ENCODE measurements at places on chromosomes 4 and X.

DNA sequence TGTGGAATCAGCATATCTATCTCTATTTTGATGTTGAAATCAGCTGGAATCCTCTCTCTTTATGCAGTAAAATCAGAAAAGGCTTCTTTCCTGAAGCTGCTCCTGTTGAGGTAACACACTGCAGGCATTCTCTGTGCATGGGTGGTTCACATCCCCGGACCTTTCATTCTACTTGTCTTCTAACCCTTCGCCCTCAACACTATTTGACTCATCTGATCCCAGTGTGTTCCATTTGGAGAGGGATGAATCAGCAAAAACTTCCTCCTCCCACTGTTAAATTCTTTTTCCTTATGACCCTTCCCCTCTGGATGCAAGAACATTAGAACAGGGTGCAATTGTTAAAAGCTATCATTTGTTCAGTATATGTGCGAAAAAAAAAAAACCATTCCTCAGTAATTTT lies 67.4 kb downstream of the RNF150 start:
- DNase-seq: no peak

- no peak for DNase-seq
These were observed 272.2 kb upstream of the CASK start for GRCh38 chrX:42195506-42195905.

- no peak for DNase-seq
These were observed 4.7 kb upstream of the ASMT start for GRCh38 chrX:1610166-1610565.

DNA sequence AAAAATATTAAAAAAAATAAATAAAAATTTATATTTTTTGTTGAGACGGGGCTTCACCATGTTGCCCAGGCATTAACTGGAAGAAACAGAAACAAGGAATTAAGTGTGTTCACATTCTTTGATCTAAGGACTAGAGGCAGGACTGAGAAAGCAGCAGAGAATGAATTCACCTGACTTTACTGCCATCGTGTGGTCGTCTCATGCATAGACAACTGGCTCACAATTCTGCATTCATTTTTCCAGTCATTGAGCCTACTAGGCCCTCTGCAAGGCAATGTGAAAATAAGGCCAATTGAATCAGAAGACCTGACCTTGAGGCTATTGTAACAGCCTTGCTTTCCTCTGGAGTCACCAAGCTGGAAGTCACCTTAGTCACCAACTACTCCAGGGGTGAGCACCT lies 37.4 kb downstream of the LHFPL1 start:
- peak; percentile 16 for DNase-seq

DNA sequence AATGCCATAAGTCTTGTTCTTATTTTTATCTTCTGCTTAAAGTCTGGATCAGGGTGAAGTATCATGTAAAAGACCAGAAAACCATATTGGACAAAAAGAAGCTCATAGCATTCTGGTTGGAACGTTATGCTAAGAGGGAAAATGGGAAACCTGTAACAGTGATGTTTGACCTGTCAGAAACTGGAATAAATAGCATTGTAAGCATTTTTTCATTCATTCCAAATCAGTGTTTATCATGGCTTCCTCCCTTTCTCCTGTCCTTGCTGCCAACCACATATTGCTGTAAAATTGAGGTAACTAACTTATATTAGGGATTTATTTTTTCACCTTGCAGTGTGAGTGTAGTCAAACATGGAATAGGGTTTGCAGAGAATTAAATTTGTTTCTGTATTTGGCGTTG lies 23.8 kb downstream of the MOSPD2 start:
- DNase-seq: no peak

DNA sequence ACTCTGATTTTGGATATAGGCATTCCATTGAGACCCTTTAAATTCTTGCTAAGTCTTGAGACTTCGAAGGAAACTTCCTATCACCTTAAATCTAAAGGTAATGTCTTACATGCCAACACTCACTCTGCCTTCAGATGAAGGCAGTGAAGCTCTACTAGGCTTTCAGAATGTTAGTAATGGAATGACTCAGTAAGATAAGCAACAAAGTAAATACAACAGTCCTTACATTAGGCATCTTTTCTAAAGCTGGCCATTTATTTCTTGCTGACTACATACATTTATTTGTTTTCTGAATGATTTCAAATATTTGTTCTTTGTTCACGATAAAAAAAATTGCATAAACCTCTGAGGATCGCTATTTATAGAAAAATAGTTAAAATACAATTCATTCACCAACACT lies 43.5 kb downstream of the ASIC5 start:
- no peak for DNase-seq

DNA sequence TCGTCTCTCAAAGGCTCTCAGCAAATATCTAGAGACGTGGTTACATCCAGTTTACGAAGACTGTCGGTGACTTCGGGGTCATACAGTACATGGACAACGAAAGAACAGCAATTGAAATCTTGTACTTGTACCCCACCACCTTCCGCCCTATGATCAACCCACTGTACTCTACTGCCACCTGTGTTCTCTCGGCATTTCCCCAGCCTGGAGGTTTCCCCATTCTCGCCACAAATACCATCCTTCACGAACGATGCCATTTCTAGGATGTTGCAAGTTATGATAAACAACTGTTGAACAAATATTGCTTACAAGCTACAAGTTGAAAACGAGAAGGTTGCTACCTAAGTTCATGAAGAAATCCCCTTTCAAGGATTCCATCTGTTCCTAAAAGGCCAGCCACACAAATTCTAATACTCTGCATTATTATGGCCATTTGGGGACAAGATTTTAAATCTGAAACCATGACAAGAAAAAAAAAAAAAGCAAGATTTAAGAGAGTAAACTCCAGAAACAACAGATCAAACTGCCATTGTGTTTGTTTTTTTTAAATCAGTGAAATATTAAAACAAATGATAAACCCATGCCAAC lies 1.6 kb downstream of the APBB2 start:
- peak; percentile 39 for DNase-seq

- DNase-seq: no peak
These were observed 1153.0 kb downstream of the C4orf33 start for GRCh38 chr4:130249002-130249401.

- DNase-seq: no peak
These were observed 144.8 kb upstream of the GALNTL6 start for GRCh38 chr4:171668403-171668802.

DNA sequence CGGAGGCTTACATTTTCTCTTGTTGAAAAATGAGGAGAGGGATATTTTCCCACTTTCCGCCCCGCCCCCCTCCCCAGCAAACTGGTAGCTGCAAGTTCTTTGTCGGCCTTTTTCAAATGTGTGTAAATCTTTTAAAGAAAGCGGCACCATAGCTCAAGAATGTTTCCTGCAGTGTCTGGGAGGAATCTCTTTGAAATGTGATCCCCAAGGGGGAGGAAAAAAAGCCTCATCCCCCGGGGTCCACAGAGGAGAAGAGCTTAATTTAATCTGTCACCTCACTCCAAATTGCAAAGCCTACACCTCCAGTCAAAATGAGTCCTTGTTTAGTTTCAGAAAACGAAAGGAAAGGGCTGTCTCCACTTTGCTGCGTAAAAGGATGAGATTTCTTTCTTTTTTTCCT lies 34.8 kb downstream of the ASMT start:
- no peak for DNase-seq

- DNase-seq: no peak
These were observed 41.0 kb upstream of the AGA start for GRCh38 chr4:177483271-177483670.

- DNase-seq: no peak
These were observed 104.6 kb upstream of the PRKG2 start for GRCh38 chr4:81319657-81320056.

GRCh38 chrX:56963377-56963776 lies 32.0 kb downstream of the SPIN3 start:
- DNase-seq: no peak

- no peak for DNase-seq
These were observed 132.2 kb downstream of the BMPR1B start for GRCh38 chr4:94889946-94890345.

DNA sequence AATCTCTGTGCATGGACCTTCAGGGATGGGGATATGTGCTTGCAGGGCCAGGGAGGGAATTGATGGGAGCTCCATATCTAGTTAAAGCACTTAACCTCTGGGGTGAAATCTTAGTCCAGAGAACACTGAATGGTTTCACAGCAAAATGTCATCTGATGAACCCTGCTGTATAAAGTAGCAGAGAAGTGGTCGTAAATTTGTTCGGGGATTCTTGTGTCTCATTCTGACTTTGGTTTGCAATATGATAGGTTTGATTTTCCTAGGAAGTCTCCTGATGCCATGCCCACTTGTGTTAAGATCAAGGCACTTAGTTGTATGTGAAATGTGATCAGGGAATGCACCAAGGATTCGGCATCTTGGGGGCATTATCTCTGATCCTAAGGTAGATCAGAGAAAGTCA lies 96.9 kb downstream of the NHS start:
- DNase-seq: no peak

GRCh38 chr4:152960082-152960481 lies 24.0 kb downstream of the FHDC1 start:
- DNase-seq: no peak

DNA sequence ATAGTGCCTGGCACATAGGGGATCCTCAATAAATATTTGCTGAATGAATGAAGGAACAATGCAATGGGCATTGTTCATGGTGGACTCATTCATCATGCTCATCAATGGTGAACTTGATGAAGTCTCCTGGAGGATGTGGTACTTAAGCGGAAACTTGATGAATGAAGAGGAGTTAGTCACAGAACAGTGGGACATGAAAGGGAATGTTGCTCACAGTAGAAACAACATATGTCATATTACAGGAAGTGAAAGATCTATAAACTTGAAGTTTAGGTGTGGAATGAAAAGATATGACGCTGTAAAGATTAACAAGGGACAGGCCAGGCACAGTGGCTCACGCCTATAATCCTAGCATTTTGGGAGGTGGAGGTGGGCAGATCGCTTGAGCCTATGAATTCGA lies 224.1 kb downstream of the PPP3CA start:
- DNase-seq: no peak

DNA sequence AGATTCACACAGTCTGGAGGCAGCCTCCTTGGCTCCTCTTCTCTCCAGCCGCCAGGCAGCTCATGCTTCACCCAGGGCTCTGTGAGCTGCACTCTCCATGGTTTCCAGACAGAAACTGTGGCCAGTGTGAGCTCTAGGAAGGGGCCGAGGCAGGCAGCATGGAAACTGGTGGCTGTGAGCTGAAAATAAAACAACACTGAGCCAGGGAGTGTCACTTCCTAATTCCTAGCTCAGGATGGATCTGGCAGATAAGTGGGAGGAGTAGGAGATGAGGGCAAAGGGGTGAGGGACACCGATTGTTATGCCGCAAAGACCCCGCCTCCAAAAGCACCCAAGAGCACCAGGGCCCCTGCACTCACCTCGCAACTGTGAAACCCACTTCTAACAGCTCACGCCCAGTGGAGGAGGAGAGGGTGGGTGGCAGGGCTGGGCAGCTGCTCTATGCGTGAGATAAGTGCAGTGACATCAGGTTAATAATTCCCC lies 69.8 kb downstream of the FHDC1 start:
- DNase-seq: no peak

DNA sequence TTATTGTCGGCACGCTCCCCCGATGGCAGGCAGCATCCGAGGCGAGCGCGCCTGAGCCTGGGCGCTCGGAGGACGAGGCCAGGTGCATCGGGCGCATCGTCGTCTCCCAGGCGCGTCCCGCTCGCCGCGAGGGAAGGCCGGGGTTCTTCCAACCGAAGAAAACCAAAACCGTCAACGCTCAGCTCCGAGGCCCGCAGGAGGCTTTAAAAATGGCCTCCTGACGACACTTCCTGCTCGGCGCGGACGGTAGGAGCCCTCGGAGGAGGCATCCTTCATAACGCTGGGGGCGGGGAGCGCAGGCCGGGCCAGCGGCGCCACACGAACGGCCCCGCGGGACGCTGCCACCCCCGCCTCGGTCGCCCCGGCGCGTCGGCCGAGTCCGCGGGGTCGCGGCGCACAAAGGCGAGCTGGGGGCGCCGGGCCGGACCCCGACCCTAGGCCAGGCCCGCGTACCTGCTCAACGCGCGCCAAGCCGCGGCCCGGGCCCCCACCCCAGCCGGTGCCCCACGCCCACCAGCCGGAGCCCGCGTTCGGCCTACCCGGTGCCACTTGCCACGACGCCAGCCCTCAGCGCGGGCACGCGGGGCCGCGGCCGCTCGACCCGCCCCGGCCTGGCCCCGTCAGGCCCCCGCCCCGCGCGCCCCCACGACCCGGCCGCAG lies 501 bp downstream of the ZNF518B start:
- DNase-seq: peak; percentile 84

GRCh38 chr4:113524505-113525186 lies 236.9 kb downstream of the CAMK2D start:
- DNase-seq: no peak

Data from GM20000 (cell line).